Mesenchymal stem cell (in vitro differentiated cells and primary cell): ENCODE measurements at places on chromosomes 16 and 17.

DNA sequence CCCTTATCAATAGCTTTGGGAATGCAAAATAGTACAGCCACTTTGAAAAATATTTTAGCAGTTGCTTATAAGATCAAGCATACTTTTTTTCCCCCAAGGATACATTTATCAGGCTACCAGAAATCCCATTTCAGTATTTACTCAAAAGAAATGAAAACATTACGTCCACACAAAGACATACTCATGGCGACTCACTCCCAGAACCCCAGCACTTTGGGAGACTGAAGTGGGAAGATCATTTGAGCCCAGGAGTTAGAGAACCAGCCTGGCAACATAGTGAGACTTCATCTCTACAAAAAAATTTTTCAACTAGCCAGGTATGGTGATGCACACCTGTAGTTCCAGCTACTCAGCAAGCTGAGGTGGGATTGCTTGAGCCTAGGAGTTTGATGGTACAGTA, 5.9 kb downstream of the SKA2 start:
- no peaks in the 10 kb centered on the region for H3K27me3 ChIP-seq
- H3K27ac ChIP-seq = no peak overlapping the region

DNA sequence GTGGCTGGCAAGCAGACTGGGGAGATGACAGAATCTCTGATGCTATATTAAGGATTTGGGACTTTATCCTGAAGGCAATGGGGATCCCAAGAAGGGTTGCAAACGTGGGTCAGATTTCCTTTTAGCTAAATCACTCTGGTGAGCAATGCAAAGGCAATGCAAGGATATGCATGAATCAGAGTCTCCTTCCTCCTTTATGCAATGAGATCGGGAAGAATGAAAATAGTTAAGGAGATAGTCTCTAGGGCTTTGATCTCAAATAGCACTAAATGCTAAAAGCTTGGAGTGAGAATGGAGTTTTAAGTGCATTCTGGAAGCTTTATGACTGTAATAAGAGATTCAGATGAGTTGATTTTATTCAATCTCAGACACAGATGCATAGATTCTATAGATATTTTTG, 27.2 kb upstream of the SHISA9 start:
- no peaks in the 10 kb centered on the region for H3K27me3 ChIP-seq
- no peaks in the 10 kb centered on the region for H3K4me1 ChIP-seq
- no peaks in the 10 kb centered on the region for H3K36me3 ChIP-seq
- no peak overlapping the region for H3K27ac ChIP-seq

DNA sequence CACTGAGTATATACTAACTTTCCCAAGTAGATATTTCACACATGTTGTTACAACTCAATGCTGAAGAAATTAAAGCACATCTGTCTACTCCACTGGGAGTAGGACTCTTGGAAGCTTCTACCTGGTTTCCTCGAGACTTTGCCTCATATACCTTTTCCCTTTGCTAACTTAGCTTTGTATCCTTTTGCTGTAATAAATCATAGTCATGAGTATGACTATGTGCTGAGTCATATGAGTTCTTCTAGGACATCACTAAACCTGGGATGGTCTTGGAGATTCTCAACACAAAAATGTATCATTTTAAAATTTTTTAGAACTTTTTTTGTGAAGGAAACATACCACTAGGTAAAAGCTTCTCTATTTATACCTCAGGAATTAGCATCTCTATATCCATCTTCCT, 39.8 kb downstream of the ABCA5 start:
- H3K4me1 ChIP-seq = no peaks in the 10 kb centered on the region
- DNase-seq = peak; percentile 25
- no peak overlapping the region for H3K27ac ChIP-seq
- no peaks in the 10 kb centered on the region for H3K36me3 ChIP-seq
- no peak overlapping the region for H3K4me3 ChIP-seq
- no peaks in the 10 kb centered on the region for H3K27me3 ChIP-seq

GRCh38 chr17:77909816-77910215, 48.7 kb upstream of the TNRC6C start:
- no peak overlapping the region for H3K4me3 ChIP-seq
- no peak overlapping the region for H3K27ac ChIP-seq
- peaks cover 2% of the 10 kb centered on the region for H3K4me1 ChIP-seq

GRCh38 chr17:79658811-79659207, 48.0 kb upstream of the RBFOX3 start:
- no peaks in the 10 kb centered on the region for H3K36me3 ChIP-seq
- H3K27me3 ChIP-seq = peaks cover 63% of the 10 kb centered on the region
- H3K4me3 ChIP-seq = no peak overlapping the region
- H3K27ac ChIP-seq = no peak overlapping the region
- H3K4me1 ChIP-seq = no peaks in the 10 kb centered on the region
- DNase-seq = peak; percentile 24

- DNase-seq = peak; percentile 42
- H3K4me1 ChIP-seq = no peaks in the 10 kb centered on the region
- no peak overlapping the region for H3K4me3 ChIP-seq
- no peaks in the 10 kb centered on the region for H3K36me3 ChIP-seq
- no peaks in the 10 kb centered on the region for H3K27me3 ChIP-seq
These were observed 18.1 kb upstream of the DHX40 start for GRCh38 chr17:59547131-59547915.

GRCh38 chr16:30187971-30188561, 4.7 kb downstream of the CORO1A start:
- no peak overlapping the region for H3K4me3 ChIP-seq
- no peak for DNase-seq
- no peak overlapping the region for H3K27ac ChIP-seq

DNA sequence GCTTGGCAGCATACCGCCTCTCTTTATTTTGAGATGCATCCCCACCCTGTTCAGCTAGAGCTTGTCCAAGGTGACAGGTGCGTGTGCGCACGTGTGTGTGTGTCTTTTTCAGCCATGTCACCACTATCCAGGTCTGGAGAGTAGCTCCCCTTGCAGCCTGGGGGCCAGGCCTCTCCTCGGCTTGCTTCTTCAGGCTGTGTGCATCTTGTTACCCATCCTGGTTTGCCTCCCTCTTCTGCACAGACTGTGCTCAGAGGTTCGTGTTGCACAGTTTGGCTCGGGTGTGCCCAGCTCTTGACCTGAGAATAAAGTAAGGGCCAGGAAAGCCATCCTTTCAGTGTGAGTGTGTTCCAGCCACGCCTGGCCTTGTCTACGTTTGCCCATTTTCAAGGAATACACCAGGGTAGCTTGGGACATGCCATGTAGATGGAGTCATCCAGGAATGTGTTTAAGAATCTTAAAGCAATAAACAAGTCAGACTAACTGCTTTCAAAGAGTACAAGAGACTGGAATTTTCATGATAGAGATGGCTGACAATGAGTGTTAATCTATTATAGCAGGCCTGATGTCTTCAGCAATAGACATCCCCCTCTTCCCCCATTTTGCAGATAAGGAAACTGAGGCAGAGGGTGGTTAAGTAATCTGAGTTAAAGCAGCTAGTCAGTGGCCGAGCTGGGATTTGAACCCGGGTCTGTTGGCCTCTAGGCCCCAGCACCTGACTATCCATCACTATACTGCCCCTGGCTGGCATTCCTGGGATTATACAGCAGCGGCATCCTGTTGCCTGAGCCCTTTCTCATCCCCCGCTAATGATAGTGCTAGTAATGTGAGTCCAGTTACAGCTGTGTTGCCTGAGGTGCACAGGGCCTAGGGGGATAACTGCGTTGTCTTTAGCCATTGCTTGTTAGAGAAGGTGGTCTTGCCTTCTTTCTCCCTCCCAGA, 77.9 kb downstream of the KSR1 start:
- no peak overlapping the region for H3K4me3 ChIP-seq
- H3K27me3 ChIP-seq = no peaks in the 10 kb centered on the region
- no peaks in the 10 kb centered on the region for H3K36me3 ChIP-seq
- peaks cover 55% of the 10 kb centered on the region for H3K4me1 ChIP-seq
- DNase-seq = peak; percentile 88

DNA sequence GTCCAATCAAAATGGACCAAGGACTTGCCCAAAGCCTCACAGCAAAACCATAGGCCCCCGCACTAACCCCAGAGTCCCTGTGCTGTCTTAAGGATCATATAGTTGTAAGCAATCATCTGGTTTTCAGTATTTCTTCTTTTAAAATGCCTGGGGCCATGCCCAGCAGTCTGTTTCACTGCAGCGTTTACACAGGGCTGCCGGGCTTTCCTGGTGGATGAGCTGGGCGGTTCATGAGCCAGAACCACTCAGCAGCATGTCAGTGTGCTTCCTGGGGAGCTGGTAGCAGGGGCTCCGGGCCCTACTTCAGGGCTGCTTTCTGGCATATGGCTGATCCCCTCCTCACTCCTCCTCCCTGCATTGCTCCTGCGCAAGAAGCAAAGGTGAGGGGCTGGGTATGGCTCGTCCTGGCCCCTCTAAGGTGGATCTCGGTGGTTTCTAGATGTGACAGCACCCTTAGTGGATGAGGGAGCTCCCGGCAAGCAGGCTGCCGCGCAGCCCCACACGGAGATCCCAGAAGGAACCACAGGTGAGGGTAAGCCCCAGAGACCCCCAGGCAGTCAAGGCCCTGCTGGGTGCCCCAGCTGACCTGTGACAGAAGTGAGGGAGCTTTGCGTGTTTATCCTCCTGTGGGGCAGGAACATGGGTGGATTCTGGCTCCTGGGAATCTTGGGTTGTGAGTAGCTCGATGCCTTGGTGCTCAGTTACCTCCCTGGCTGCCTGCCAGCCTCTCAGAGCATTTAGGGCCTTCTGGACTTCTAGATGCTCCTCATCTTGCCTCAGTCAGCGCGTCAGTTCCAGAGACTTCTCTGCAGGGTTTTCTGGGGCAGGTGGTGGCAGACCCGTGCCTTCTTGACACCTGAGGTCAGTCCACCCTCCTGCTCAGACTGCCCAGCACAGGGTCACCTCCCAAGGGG, 24.8 kb upstream of the STH start:
- no peaks in the 10 kb centered on the region for H3K4me1 ChIP-seq
- peaks cover 60% of the 10 kb centered on the region for H3K27me3 ChIP-seq
- no peak for DNase-seq
- H3K4me3 ChIP-seq = no peak overlapping the region
- no peak overlapping the region for H3K27ac ChIP-seq
- no peaks in the 10 kb centered on the region for H3K36me3 ChIP-seq

DNA sequence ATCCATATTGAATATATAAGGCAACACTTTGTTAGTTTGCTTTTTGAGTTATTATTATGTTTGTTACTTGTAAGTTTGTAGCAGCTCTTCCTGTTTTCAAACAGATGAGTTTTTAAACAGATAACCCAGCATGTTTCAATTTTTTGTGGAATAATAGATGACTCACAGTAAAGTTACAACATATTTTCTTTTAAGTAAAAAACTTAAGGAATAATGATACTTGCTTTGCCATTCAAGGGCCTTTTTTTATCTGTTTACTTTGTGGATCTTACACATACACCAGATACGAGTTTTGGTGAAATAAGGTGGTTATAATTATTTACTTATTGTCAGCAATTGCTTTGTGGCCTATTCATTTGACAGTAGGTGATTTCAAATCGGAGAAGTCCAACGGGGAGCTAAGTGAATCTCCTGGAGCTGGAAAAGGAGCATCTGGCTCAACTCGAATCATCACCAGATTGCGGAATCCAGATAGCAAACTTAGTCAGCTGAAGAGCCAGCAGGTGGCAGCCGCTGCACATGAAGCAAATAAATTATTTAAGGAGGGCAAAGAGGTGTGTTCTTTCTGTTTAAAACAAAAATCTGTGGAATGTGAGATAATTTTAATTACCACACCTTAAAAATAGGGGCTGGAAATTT, 66.3 kb downstream of the BPTF start:
- no peak overlapping the region for H3K4me3 ChIP-seq
- peaks cover 1% of the 10 kb centered on the region for H3K4me1 ChIP-seq
- no peak overlapping the region for H3K27ac ChIP-seq
- H3K36me3 ChIP-seq = peaks cover 51% of the 10 kb centered on the region
- H3K27me3 ChIP-seq = no peaks in the 10 kb centered on the region

- no peaks in the 10 kb centered on the region for H3K36me3 ChIP-seq
- no peak overlapping the region for H3K27ac ChIP-seq
- H3K4me3 ChIP-seq = no peak overlapping the region
- DNase-seq = no peak
These were observed 48.0 kb downstream of the SRL start for GRCh38 chr16:4193920-4194319.

GRCh38 chr17:2174468-2175293, 119.8 kb downstream of the HIC1 start:
- H3K36me3 ChIP-seq = peaks cover 4% of the 10 kb centered on the region
- H3K4me1 ChIP-seq = peaks cover 38% of the 10 kb centered on the region
- DNase-seq = peak; percentile 99
- peak overlapping the region; percentile 59 for H3K27ac ChIP-seq
- no peak overlapping the region for H3K4me3 ChIP-seq
- H3K27me3 ChIP-seq = no peaks in the 10 kb centered on the region

DNA sequence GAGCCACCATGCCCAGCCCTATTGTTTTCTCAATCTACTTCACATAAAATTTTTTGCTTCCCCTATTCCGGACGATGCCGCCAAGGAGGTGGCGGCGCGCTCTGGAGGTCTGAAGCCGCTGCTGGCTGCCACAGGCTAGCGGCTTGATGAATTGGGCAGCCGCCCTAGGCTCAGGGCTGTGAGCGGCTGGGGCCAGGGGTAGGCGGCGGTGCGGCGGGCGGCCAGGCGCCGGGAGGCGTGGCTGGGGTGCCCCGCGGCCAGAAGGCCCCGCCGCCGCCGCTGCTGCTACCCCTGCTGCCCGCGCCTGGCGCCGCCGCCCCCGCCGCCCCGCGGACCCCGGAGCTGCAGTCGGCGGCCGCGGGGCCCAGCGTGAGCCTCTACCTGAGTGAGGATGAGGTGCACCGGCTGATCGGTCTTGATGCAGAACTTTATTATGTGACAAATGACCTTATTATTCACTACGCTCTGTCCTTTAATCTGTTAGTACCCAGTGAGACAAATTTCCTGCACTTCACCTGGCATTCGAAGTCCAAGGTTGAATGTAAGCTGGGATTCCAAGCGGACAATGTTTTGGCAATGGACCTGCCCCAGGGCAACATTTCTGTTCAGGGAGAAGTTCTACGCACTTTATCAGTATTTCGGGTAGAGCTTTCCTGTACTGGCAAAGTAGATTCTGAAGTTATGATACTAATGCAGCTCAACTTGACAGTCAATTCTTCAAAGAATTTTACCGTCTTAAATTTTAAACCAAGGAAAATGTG, 41.7 kb downstream of the ANKFY1 start:
- no peaks in the 10 kb centered on the region for H3K4me1 ChIP-seq
- no peak for DNase-seq
- H3K27me3 ChIP-seq = no peaks in the 10 kb centered on the region
- no peak overlapping the region for H3K4me3 ChIP-seq
- no peak overlapping the region for H3K27ac ChIP-seq

DNA sequence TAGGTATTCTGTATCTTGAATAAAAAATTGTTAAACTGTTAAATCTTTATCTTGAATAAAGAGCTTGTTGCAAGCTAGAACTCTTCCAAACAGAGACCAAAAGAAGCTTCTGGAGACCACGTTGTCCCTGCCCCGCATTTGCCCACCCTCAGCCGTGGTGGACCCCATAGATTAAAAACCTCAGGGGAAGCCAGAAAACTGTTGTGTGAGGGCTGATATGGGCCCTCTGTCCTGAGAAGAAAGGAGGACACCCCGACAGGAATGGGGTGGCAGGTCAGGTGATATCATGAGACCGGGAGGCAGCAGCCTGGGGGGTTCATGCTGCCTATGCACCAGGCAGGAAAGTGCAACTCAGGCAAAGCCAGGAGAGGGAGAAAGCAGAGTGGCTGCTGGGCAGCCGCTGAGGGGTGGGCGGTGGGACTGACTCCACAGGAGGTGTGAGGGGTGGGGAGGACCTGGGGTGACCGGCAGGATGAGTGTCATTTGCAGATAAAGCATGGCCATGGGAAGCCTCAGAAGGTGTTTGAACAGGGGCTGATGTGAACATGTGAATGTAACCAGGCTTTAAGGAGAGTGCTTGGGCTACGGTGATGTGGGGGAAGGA, 147.8 kb downstream of the IRF8 start:
- H3K27ac ChIP-seq = no peak overlapping the region
- no peak overlapping the region for H3K4me3 ChIP-seq
- no peaks in the 10 kb centered on the region for H3K36me3 ChIP-seq
- H3K4me1 ChIP-seq = no peaks in the 10 kb centered on the region
- peaks cover 98% of the 10 kb centered on the region for H3K27me3 ChIP-seq
